OCI-M1 (cell line): ENCODE measurements at places on chromosomes 3 and 15.

DNA sequence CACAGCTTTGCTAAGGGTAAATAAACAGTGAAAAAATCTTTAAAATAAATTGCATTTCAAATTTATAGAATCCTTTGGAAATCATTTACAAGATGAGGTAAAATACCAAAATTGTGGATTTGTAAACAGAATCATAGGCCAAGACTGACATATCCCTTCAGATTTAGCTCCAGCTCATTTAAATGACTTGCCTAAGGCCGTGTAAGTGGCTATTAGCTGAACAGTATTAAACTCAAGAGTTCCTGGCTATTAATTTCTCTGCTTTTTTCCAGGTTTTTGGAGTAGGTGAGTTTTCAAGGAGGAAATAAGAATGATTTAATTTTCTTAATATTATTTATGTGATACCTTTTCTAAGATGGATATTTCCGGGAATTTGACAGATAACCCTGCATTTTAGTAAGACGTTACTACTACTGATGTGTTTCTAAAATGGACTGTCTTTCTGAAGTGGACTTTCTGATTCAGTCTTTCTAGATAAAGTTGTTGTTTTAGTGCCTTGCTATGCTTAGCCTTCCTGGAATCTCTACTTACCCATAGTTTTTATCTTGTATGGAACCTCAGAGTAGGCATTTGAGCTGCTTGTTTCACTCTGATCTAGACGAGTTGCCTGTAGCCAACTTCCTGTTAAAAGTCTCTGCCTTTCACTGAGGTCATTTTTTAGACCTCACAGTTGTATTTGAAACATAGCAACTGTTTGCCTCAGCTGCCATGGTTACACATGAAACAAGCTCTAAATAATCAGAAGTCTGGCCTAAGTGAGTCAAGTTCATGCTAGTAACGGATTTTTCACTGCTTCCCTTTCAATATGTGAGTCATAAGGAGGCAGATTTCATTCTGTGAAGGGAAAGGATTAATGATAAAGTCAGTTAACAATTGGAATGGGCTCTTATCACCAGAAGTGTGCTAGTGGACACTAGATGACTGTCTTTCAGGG, 127.0 kb downstream of the KLHL25 start:
- peak; percentile 85 for DNase-seq

GRCh38 chr3:17500618-17501017, 241.8 kb downstream of the TBC1D5 start:
- DNase-seq, result peak; percentile 25

GRCh38 chr3:50412231-50412754, 53.0 kb upstream of the TMEM115 start:
- no peak for DNase-seq

- DNase-seq, result peak; percentile 33
Observed at GRCh38 chr15:90189781-90190467, 11.2 kb upstream of the SEMA4B start.

- DNase-seq, result no peak
Observed at GRCh38 chr15:42623951-42624350, 48.5 kb downstream of the STARD9 start.

- DNase-seq, result no peak
Observed at GRCh38 chr3:53123953-53124352, 6.3 kb downstream of the RFT1 start.

GRCh38 chr3:14265246-14265962, 86.8 kb downstream of the LSM3 start:
- DNase-seq, result no peak

GRCh38 chr3:189947948-189948723, 172.6 kb downstream of the P3H2 start:
- DNase-seq, result peak; percentile 56
